Lung microvascular endothelial cell (primary cell): ENCODE measurements at places on chromosomes 7 and 10. TPM values are rescaled to one million over a fixed set of nuclear protein-coding genes. Genes with fewer than 3 reads are reported as not detected.

DNA sequence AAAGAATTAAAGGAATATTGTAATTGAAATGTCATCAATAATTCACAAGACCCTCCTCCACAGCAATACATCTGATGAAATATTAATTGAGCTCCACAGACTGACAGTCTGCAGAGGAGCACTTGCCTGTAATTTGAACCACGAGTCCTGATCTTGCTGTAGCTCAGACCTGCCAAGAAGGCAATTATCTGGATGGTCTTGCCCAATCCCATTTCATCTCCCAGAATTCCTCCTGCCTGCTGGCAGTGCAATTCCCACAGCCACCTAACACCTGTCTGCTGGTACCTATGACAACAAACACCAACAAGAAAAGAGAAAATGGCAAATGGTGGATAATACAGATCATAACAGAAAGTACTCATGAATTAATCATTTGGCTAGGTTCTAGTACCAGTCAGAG, 38.5 kb downstream of the ERCC6 start:
- no peak for DNase-seq

- DNase-seq = no peak
Observed at GRCh38 chr10:52871191-52871843, 98.7 kb upstream of the MBL2 start.

- DNase-seq = no peak
Observed at GRCh38 chr7:18975689-18976280, 141.7 kb downstream of the TWIST1 start.

GRCh38 chr7:69256634-69257081, 341.6 kb upstream of the AUTS2 start:
- DNase-seq = no peak

The MYL10 gene
- not detected in 2 replicates for total RNA-seq

The FKBP6 gene
- not detected in 2 replicates for total RNA-seq
